ENCODE measurements at places on chromosomes 2 and 18.

DNA sequence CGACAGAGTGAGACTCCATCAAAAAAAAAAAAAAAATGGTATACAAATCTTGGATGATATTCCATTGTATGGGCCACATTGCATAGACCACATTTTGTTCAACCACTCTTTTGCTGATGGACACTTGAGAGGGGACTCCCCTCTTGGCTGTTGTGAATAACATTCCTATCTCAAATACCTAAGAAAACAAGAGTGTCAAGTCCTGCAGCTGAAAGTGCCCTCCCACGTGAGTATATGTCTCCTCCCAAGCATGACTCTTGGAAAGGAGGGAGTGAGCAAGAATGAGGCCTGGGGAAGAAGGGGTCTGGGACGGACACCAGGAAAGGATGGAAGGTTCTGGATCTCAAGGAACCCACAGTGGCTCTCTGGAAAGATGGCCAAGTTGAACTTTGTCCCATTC, 36.0 kb upstream of the NPAS2 start:
- DNase-seq: no peak

DNA sequence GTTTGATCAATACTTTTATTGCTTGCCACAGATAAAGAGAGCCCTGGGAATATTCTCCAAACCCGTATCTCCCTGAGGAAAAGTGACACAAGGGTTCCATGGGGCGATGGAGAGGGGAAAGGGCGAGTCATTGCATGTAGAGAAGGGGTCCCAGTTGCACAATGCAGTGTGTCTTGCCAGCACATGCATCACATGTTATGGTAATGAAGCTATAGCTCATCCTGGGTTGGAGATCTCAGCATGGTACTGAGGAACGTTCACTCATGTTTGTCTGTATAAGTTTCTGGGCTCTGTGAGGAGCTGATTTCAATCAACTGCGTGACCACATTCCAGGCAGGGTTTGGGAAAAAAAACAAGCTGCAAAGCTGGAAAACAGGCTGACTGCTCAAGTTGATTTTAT, 220.7 kb upstream of the MC4R start:
- no peak for DNase-seq

DNA sequence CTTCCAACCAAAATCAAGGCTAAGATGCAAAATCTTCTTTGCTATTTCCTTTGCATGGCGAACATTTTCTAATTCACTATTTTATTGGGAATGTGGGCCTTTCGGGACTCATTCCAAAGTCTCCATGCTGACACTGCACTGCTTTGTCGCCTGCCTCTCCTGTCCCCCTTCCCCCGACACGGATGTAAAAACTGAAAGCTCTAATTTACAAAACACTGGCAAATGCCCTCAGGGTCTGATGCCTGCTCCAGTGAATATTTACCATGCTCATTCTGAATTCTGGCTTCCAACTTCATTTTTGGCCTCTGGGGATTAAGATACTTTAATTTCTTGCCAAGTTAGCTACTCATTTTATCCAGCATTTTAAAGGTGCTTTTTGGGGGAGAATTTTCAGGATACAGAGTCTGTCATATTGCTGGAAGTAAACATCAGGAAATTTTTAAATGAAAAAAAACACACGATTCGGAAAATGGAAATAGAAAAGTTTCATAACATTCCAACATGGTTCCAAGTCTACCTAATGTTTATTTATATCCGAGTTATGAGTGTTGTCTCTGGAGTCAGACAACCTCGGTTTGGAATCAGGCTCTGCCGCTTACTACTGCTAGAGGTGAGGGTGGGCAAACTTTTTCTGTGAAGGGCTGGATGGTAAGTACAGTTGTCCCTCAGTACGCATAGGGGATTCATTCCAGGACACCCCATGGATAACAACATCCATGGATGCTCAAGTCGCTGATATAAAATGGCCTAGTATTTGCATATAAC, 14.6 kb upstream of the LTBP1 start:
- no peak for DNase-seq

DNA sequence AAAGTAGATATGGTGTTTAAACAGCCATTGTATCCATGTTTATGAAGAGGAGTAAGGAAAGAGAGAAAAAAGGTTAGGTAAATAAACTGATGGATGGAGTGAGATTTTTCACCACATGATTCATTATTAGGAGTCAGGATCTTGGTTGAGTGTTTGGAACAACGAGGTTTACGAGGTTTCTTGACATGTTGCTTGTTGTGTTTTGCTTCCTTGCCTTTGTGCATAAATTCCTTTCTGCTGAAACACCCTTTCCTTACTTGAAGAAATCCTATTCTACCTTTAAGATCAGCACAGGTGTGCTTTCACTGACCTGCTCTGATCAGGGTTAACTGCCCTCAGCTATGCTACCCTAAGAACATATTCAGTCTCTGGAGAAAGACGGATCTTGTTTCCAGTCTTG, 66.6 kb downstream of the EFEMP1 start:
- DNase-seq: no peak

DNA sequence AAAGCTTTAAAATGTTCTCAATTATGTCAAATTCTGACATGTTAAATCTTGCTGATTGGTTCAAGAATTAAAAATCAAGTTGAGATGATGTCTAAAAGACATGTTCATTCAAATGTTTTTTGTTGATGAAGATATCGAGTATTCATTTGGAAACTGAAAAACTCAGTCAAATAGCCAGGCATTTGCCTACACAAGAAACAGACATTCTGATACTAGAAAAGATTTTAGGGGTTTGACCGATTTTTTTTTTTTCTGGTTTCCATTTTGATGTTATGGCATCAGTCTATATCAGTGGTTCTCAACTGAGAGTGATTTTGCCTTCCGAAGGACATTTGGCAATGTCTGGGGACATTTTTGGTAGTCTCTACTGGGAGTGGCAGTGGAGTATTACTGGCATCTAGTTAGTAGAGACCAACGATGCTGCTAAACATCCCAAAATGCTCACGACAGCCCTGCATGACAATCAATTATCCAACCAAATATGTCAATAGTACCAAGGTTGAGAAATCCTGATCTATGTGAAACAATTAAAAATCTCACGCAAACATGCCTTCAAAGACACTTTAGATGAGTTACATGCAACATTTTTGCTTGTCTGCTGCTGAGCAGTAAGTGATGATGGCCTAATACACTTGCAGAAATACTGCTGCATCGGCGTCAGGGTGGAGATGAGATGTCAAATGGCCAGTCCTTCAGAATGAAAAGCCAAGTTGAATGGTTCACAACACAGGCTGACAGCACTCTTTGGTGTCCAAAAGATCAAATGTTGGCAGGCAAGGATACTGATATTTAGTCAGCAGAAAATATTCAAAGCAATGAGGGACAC, 12.5 kb downstream of the RASGRP3 start:
- DNase-seq: no peak

- DNase-seq: no peak
Measured at GRCh38 chr2:173451118-173451517, 96.4 kb downstream of the CDCA7 start.

DNA sequence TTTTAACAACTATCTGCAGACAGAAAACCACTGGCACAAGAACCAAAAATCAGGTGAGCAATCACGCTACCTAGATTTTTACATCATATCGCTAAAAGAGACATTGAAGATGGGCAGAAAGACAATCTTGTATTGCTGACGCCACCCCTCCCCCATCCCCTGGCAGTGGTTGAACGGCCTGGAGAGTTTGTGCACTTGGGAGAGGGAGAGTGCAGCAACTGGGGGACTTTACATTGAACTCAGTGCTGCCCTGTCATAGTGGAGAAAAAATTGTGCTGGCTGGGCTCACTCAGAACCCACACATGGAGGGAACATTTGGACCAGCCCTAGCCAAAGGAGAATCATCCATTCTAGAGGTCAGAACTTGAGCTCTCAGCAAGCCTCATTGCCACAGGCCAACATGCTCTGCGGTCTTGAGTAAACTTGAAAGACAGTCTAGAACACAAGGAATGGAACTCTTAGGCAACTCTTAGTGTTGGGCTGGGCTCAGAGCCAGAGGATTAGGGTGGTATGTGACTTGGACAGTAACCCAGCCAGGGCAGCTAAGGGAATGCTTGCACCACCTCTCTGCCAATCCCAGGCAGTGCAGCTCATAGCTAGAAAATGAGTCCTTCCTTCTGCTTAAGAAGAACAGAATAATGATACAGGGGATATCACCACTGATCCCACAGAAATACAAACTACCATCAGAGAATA, 220.0 kb upstream of the CYP26B1 start:
- DNase-seq: no peak

- no peak for DNase-seq
Measured at GRCh38 chr2:225334514-225334913, 65.0 kb upstream of the NYAP2 start.

- DNase-seq: no peak
Measured at GRCh38 chr2:28102455-28102874, 211.9 kb downstream of the BABAM2 start.

GRCh38 chr2:141041281-141041680, 1089.5 kb downstream of the LRP1B start:
- no peak for DNase-seq

DNA sequence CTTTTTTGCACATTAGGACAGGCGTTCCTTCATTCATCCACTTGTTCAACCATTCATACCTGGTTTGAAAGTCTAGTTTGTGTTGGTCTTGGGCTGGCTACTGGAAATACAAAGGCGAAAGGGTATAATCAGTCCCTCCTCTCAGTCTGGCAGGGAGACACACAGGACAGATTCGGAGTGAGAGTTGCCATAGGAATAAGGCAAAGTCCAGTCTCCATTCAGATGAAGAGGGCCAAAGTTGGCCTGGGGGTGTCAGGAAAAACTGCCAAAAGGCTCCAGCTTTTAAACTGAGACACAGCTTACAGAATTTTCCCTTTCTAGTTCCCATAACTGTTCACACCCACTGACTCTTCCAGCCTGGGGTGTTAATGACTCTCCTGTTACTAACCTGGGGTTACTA, 96.3 kb upstream of the AQP4 start:
- DNase-seq: no peak

DNA sequence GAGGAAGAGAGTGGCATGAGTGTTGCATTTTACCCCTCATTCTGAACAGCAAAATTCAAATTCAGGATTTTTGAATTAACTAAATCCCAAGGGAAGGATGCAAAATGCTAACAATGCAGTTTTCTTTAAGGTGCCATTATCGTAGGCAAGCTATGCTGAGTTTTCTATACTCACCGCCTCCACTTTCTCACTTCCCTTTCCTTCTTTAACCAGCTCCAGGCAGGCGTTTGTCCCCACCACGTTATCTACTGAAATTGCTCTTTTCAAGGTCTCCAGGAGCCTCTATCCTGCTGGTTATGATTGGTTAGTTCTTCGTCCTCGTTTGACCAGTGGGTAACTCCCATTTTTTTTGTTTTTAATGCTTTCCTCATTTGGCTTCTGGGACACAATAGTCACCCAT, 1.8 kb upstream of the CPO start:
- no peak for DNase-seq

All from cortex of kidney (tissue), 1 donor.